ENCODE measurements at places on chromosomes 3 and 15.
A peak's percentile ranks its signal among the peaks of the same experiment; 100 is the strongest.

- no peak for DNase-seq
Observed at GRCh38 chr3:68706096-68706495, 226.3 kb downstream of the TAFA4 start.

DNA sequence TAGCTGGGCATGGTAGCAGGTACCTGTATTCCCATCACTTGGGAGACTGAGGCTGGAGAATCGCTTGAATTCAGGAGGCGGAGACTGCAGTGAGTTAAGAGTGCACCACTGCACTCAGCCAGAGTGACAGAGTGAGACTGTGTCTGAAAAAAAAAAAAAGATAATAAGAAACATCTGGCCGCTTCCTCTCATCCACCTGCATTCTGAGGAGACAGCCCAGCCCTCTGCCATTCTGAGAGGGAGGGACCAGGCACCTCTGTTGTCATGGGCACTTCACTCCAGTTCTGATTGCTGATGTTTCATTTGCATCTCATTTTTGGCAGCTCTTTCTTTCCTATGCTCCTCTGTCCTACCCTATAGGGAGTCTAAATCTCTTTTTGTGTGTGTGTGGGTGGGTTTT lies 36.4 kb upstream of the GSK3B start:
- no peak for DNase-seq

GRCh38 chr3:181230258-181230657 lies 240.7 kb upstream of the DNAJC19 start:
- DNase-seq = no peak

DNA sequence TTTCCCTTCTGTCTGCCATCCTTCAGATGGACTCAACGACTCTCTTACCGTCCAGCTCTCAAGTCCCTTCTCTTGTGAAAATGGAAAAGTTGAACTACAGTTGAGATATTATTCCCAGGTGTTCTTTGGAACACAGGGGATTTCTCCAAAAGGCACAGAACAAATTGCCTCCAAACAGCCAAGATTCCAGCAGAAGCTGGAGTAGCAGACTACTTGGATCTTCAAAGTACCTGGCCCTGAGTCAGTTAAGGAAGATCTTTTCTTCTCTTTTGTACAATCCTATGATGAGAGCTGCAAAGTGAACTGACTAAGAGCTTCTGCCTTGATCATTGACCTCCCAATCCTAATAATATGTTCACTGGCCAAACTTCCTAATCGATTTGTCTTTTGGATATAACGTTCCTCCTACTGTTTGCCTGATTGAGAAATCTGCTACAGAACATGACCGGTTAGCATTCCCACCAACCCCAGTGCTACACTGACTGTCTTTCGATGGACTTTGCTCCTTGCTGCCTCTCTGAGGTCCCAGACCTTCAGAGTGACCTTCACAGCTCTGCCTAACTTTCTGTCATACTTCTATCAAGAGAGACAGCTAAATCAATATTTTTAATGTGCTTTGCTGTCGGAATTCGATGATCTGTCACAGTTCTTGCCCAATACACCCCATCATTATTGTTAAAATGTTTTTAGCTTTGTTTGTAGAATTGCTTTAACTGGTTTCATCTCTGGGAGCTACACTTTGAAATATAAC lies 21.9 kb downstream of the PAQR9 start:
- no peak for DNase-seq

DNA sequence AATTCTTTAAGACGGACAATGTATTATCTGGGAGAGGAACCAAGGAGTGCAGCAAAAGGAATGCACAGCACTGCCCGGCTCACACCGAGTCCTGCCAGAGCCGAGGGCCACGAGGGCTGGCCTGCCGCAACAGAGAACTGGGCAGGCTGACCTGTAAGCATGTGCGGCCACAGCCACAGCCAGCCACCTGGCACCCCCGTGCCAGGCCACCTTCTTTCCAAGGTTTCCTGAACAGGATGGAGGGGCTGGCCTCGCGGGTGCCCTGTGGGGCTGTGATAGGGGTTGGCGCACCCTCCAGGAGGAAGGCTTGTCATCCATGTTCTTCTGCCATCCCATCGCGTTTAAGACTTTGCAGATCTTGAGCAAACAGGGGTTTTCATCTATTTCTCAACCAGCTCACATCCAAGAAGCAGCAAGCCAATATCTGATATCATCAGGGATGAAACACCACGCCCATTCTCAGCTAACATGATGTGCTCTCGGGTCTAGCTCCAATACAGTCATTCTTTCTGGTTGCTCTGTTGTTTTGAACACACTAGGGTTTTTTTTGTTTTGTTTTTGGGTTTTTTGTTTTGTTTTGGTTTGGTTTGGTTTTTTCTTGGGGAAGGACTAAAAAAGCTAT lies 10.2 kb downstream of the CA12 start:
- DNase-seq = no peak

GRCh38 chr3:12869035-12869621 lies 27.8 kb upstream of the RPL32 start:
- DNase-seq = no peak

DNA sequence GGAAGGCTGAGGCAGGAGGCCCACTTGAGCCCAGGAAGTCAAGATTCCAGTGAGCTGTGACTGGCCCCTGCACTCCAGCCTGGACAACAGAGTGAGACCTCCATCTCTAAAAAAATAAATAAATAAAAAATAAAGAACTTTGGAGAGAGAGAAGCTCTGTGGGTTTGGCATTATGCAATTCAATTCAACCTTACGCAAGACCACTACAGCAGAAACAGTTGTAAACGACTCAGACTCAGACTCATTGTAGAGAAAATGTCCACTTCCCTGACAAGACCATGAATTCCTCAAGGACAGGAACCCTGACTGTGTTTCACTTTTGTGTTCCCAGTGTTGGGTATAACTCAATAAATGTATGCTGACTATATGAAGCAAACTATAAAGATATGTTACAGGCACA lies 90.3 kb upstream of the C3orf80 start:
- DNase-seq = peak; percentile 32

Data from Ammon's horn (tissue), 1 donor.